ENCODE measurements at places on chromosomes 2 and 18. TPM values are rescaled to one million over a fixed set of nuclear protein-coding genes. Genes with fewer than 3 reads are reported as not detected.

RPRM gene
- total RNA-seq, result not detected

DNA sequence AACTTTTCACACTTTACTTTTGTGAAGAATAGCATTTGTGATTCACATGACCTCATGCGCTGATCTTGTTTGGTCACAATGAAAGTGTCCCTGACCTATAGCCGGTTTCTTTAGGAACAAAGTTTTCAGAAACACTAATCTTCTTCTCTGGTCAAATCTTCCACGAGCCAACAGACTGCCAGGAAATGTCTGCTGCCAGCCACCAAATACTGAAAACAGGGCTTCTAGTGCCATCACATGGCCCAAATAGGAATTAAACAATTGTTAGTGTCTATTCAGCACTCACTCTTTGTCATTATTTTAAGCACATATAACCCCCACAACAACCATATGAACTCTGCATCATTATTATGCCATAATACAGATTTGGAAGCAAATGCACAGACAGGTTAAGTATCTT lies 286.5 kb upstream of the SYT4 start:
- no peak for DNase-seq

DNA sequence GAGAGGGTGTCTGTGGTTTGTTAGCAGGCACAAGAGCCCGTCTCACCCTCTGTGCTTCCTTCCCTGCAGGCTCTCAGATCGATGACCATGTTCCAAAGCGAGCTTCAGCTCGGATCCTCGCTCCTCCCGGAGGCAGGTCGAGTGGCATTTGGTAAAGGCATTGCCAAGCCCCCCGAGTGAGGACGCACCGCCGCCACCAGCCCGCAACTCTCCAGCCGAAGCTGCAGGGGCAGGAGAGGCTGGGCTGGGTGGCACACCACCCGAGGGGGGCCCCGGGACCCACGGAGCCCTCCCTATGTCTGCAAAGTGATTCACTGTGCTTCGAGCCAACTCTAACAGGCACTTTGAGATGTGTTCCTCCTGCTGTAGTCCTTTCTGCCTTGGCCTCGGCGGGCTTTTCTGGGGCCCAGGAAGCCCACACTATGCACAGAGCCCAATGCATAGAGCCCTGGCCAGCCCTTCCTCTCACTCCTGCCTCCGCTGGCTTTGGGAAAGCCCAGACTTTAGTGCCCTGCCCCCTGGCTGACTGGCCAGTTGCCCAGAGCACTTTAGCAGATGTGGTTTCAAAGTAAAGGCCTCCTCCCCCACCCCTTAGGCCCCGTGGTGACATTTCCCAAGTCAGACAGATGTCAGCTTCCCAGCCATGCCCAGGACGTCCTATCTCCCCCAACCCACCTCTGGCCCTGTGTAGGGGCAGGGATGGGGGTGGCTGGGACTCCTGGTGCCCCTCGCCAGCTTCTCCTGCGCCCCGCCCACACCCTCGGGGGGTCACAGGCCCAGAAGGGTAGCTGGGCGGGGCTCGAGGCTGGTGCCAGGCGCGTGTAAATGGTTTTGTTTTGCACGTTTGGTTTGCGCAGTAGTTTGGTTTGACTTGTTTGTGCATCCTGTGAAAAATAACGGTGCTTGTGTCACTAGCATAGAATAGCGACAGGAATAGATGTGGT lies 23.3 kb upstream of the MAPRE3 start:
- DNase-seq, result no peak

DNA sequence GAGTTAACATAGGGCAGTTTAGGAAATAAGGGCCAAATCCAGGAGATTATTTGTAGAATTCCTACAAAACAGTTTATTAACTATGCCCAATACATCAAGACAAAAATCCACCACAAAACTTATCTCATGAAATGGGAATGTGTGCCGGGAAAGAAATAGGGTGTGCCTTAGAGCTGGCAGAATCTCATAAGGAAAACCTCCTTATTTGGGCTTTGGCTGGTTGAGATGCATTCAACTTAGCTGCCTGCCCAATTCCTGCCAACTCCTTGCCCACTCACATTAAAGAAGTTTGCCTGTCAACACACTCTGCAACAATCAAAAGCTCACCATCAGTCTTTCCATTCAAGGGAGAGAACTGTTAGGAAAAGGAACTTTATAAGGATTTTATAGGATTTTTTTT lies 500.6 kb downstream of the SATB2 start:
- DNase-seq, result no peak

SP5 gene
- 0.19 TPM for total RNA-seq

PSD4 gene
- total RNA-seq, result 3.4 TPM

CFC1 gene
- not detected for total RNA-seq

DNA sequence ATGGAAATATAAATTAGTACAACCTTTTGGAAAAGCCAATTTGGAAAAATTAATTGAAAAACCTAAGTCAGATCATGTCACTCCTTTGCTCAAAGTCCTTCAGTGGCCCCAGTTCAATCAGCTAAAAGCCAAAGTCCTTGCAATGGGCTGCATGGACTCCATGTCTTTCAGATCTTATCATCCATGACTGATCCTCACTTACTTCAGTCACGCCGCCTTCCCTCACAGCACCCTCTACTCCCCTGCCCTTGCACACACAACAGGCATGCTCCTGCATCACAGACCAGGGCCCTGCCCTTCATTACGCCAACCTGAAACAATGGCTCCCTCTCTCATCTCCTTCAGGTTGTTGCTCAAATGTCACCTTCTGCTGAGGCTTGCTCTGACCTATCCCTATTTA lies 15.6 kb downstream of the KANSL3 start:
- no peak for DNase-seq

DNA sequence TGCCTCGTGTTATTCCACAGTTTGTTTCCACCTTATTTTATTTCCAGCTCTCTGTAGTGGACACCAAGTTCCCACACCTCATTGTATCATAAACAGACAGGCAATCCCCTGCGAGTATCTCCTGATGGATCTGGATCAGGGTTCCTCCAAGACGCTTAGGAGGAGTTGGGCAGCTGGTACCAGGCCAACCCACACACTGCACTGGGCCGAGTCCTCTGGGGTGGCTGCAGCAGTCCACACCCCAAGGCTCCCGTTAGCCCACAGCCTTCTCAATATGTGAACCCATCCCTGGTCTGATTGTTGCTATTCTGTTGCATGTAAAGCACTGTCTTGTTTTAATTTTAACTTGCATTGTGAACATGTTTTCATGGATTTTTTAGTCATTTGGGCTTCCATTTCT lies 178.8 kb upstream of the RAB6C start:
- DNase-seq, result no peak

DNA sequence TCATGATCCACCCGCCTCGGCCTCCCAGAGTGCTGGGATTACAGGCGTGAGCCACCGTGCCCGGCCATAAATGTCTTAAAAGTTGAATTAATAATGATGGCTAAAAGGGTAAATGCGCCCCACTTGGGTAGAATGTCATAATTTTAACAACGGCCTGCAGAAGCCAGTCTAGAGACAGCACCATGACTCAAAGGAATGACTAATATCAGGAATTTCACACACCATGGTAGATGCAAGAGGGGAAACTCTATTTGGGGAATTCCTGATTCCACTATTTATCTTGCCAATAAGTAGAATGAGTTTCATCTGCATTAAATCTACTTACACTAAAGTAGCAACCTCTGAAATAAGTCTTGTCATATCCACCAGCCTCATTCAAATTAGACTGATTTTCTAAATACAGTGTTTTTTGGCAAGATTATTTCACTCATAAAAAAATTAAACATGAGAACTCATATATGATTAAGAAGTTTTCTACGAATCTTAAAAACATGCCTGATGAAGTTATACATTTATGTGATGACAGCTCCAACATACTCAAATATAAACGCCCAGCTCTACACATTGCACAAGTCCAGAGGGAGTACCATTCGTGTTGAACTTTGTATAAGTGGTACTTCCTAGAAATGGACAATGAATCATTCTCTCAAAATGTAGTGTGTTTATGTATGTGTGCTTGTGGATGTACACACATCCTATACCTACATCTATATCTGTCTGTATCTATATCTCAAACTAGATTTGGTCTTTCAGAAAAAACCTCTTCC lies 309.7 kb downstream of the IRS1 start:
- DNase-seq, result no peak

- no peak for DNase-seq
These were observed 35.0 kb upstream of the LRP1B start for GRCh38 chr2:142165790-142166189.

DNA sequence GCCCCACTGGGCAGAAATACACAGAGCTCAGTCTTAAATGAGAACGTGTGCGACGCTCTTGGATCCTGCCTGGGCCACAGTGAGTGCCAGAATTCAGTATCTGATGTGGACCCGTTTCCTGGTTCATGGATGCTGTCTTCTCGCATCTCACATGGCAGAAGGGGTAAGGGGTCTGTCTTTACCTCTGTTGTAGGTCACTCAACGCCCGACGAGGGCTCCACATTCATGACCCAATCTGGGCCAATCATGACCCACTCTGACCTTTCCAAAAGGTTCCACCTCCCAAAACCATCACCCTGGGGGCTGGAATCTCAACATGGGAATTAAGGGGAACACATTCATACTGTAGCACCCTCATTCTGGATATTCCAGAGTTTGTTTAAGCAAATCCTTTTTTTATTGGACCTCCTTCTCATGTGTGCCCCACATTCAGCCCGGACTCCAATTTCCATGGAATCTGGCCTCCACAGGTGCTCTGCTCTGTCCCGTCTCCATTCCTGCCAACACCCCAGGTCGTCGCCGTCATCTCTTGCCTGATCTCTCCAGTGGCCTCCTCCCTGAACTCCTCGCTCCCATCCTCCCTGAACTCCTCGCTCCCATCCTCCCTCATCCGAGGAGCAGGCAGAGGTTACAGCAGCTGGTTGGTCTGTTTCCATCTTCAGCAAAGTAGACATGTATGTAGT lies 78.9 kb upstream of the OTOS start:
- no peak for DNase-seq

DNA sequence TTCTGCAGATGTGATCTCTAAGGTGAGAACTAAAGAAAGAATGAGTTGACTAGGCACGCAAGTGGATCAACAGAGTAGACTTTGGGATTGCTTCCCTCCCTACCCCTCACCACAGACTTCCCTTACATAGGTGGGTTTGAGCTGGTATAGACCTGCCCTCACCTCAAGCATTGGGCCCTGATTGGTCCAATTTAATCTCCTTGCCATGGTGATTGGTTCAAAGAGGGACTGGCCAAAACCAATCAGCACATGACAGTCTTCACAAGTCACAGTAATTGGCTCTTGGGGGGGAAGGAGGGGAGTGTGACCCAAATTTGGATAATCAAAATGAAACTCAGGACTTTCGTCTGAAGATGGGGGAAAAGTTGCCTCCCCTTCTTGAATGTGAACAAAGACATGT lies 36.6 kb upstream of the LNPK start:
- DNase-seq, result no peak

GRCh38 chr2:113072584-113072983 lies 4.8 kb downstream of the IL1F10 start:
- DNase-seq, result no peak

GRCh38 chr2:233471291-233472035 lies 95.1 kb downstream of the USP40 start:
- DNase-seq, result no peak

DNA sequence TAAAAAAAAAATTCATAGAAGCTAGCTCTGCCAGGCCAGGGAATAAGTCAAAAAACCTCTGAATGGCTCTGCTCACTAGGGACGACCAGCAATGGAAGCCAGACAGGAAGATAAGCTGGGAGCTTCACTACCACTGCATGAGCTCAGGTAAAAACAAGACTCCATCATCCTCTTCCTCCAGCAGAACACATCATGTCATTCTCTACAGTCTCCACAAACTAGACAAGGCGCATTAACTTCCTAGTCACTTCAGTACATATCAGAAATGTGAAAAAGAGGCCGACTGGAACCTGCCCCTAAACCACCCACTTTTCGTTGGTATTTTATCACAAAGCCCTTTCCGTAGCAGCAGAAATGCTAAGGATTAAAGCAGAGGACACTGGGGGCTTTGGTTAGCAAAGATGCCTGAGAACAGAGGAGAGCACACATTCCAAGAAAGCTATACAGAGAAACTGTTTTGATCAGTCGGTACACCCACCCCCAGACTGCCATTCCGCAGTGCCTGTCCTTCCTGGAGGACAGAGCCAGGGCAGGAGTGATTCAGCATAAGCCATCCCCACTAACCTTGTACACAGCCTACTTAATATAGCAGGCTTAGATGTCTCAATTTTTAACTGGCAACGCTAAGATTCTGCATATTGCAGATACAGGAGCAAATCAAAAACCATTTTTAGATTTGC lies 53.4 kb downstream of the AAK1 start:
- DNase-seq, result no peak

SLC4A5 gene
- total RNA-seq, result 1.1 TPM

GRCh38 chr18:6561016-6561415 lies 146.3 kb upstream of the L3MBTL4 start:
- DNase-seq, result no peak

GRCh38 chr2:47007826-47008225 lies 92.2 kb upstream of the MCFD2 start:
- no peak for DNase-seq

DNA sequence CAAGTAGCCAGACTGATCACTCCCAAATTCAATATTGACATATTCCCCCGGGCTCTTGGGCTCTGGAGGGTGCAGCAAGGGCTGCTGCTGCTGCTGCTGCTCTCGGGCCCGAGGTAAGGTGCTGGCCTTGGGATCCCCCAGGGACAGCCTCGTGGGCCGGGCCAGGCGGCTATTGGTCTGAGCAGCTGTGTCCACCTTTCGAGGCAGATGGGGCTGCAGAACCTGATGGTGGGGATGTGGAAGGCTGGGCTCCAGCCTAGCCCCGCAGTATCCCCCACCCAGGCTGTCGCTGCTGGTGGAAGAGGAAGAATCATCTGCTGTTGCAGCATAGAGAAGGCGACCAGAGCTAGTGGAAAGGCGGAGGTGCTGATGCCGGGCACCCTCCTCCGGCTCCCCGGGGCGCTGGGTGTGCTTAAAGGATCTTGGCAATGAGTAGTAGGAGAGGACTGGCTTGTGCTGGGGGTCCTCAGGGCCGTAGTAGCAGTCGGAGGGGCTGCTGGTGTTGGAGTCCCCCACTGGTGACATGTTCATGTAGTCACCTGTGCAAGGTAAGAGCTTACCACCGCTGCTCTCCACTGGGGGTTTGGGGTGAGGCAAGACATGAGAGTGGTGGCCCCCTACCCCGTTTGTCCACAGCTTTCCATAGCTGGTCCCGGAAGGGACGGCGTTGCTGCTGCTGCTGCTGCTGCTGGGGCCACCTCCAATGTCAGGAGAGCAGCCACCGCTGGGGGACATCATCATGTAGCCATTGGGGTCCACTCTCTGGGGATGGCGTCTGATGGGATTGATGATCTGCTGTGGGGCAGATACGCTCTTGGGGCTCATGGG lies 3.4 kb downstream of the IRS1 start:
- DNase-seq, result peak; percentile 64

- DNase-seq, result no peak
These were observed 501 bp downstream of the LPIN1 start for GRCh38 chr2:11746807-11747459.

DNA sequence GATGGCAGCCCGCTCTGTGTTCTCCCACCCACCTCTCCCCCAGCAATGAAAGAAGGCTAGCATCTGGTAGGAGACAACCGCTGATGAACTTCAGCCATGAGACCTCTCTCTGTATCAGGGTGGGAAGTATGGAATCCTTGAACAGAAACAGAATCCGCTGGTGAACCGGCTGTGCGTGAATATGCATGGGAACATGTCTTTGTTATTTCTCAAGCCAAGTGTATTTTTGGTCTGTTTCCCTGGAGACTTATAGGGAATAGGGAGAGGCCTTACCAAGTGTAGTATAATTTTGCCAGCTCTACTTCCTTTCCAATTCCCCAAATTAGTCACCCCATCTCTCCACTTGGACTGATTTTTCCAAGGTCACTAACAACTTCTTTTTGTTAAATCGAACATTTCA lies 30.1 kb downstream of the WNT10A start:
- no peak for DNase-seq

Measured in Right ventricle myocardium inferior (tissue), 1 donor.